Lower lobe of right lung (tissue), 2 donors: ENCODE measurements at places on chromosomes 11 and 22. TPM values are rescaled to one million over a fixed set of nuclear protein-coding genes. Genes with fewer than 3 reads are reported as not detected.

DNA sequence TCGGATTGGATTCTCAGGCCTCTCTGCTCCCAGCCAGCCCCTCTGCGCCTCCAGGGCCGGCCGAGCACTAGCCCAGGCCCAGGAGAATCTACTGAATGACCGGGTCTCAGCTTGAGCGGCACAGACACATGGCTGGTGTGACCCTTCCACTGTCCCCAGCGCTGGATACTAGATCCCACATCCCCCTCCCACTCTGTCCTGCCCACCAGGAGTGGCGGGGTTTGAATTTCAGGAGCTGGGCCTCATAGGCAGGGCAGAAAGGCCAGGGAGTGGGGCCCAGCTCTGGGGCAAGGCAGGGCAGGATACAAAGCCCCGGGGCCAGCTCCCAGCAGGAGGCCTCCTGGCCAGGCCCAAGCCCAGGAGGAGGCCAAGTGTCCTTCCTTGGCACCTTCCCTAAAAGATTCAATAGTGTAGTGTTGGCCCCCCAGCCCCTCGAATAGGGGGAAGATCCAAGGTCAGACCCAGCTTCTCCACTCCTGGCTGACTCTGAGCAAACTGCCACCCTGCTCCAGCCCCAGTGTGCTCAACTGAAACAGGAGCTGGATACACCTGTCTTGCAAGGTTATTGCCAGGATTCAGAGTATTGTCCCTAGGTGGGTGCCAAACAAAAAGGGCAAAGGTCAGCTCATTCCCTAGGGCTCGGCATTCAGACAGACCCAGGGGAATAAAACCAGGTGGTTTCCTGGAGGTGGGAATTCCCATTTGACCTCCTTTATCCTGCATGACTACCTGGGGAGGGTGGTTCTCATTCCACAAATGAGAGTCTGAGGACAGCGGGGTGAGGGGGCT, 22.5 kb upstream of the TCF20 start:
- no peaks in the 10 kb centered on the region for H3K27me3 ChIP-seq
- H3K4me1 ChIP-seq: peaks cover 5% of the 10 kb centered on the region
- no peak overlapping the region for H3K4me3 ChIP-seq
- no peak overlapping the region for H3K27ac ChIP-seq

DNA sequence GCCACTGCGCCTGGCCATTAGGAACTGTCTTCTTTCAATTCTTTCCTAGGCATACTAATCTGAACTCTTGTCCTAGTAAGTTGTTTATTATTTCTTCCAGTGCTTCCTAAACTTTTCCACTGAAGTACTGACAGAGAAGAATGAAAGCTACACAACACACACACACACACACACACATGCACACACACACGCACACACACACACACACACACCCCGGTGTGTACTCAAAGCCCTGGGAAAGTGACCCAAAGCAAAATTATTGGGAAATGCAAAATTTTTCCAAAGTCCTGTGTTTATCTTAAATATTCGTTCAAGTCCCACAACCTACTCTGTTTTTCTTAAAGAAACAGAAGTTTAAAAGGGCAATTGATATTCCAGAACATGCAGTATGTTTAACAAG, 19.4 kb upstream of the SIK2 start:
- H3K4me3 ChIP-seq: no peak overlapping the region
- H3K36me3 ChIP-seq: no peaks in the 10 kb centered on the region
- H3K27me3 ChIP-seq: no peaks in the 10 kb centered on the region
- no peak overlapping the region for H3K27ac ChIP-seq
- no peak for DNase-seq

Gene CRYBA4
- total RNA-seq: not detected

Gene C22orf31
- total RNA-seq: not detected

Gene TMPRSS4
- 7.9 TPM for total RNA-seq
